ENCODE measurements at places on chromosomes 2 and 18.

DNA sequence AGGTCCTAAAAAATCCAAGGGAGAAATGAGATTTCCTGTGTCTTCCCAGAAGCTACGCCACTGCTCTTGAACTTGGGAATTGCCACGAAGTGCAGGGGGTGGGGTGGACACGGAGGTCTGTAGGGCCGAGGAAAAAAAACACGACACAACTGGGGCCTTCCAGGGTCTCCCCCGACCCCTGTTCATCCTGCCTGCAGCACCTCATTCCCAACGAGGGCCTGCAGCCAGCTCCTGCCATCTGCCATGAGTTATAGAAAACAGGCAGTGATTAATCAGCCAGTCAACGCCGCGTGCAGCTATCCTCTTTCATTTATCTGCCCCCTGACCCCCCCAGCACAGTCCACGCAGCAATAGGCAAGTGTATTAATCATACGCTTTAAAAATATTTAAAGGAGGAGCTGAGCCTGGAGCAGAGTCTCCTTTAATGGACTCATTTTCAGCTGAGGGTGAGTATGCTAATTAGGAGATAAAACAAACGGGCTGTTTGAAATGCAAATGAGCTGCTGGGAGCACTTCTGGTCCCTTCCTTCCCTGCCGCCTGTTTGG lies 209.9 kb downstream of the TFCP2L1 start:
- no peak for DNase-seq
- peaks cover 20% of the 10 kb centered on the region for H3K27me3 ChIP-seq
- no peak overlapping the region for H3K27ac ChIP-seq
- H3K36me3 ChIP-seq: no peaks in the 10 kb centered on the region

DNA sequence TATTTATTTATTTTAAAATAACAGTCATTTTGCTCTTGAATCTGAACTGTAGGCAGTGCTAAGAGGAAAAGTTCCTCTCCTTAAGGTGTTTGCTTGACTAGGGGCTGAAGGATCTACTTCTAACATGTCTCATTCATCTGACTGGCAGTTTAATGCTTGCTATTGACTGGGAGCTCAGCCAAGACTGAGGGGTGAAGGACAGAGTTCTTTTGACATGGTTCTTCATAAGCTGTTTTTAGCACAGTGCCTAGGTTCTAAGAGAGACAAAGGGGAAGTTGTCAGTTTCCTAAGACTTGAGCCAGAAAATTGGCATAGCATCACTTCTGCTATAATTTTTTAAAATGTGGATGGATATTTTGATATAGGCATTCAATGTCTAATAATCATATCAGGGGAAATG lies 73.0 kb downstream of the COMMD1 start:
- peaks cover 10% of the 10 kb centered on the region for H3K4me1 ChIP-seq
- H3K4me3 ChIP-seq: no peak overlapping the region
- H3K27ac ChIP-seq: no peak overlapping the region
- peaks cover 3% of the 10 kb centered on the region for H3K36me3 ChIP-seq

DNA sequence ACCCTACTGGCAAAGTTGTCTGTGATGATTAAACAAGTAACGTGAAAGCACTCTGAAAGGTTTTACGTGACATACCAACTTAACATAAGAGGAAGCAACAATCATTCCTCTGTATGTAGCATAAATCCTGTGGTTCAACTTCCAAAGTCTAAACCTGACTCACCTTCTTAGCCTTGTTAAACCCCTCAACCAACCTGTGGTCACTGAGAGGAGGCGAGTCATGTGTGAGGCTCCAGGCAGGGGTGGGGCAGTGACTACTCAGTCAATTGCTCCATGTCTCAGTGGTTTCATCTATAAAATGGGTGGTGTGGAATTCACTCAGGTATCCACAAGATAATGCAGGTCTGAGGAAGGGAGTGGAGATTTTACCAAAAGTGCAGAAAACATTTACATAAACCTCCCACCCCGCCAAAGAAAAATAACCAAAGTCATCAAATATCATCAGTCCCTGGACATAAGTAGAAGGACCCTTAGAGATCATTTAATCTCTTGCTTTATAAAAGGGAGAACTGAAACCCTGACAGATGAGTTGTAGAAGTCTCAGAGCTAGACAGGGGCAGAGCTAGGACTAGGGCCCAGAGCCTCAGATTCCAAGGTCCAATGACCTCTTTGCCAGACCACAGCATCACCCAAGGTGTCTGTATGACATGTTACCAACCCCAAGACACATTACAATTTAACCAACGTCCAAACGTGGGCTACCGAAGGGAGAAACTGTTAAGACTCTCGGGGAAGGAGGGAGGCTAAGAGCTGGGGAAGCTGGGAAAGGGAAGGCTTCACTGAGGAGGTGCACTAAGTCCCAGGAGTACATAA lies 3.7 kb upstream of the PCBP1 start:
- no peaks in the 10 kb centered on the region for H3K27me3 ChIP-seq
- H3K4me1 ChIP-seq: peaks cover 59% of the 10 kb centered on the region
- peak overlapping the region; percentile 16 for H3K4me3 ChIP-seq
- H3K27ac ChIP-seq: peak overlapping the region; percentile 93

DNA sequence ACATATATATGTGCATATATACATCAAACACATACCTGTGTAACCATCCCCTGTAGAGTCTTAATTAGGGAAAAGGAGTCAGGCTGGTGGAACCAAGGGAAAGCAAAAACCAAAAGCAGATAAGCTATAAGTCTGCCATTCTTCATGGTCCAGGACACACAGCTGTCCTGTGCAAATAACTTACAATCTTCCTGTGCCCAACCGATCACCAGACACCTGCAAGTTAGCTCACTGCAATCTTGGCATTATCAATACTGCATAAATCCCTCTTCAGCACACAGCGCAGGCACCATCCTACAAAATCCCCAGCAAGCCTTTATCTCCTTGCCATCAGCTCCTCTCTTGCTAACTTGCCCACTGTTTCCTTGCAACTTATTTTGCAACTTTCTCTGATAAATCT lies 60.8 kb upstream of the DYNAP start:
- H3K27ac ChIP-seq: no peak overlapping the region
- no peaks in the 10 kb centered on the region for H3K4me1 ChIP-seq
- H3K36me3 ChIP-seq: no peaks in the 10 kb centered on the region
- no peak overlapping the region for H3K4me3 ChIP-seq
- no peak for DNase-seq

DNA sequence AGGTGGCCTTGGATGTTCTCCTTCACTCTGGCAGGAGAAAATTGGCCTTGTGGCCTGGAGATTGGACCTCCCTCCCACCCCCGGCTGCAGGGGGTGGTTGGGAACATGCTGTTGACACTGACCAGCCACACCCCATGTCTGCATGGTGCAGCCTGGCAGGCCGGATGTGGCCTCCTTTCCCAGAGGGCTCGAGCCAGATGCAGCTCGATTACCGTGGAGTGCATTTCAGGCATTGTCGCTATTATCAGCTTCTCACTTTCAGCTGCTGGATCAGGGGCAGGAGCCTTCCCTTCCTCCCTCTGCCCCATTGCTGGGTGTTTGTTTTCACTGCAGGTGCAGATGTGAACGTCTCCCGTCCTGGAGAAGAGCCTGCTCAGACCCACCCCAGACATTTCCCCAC lies 211.0 kb upstream of the SIX2 start:
- no peaks in the 10 kb centered on the region for H3K4me1 ChIP-seq
- H3K27ac ChIP-seq: no peak overlapping the region
- no peak overlapping the region for H3K4me3 ChIP-seq

- H3K27ac ChIP-seq: no peak overlapping the region
- H3K4me1 ChIP-seq: no peaks in the 10 kb centered on the region
- no peak for DNase-seq
- H3K27me3 ChIP-seq: peaks cover 48% of the 10 kb centered on the region
These were observed 53.3 kb downstream of the IRS1 start for GRCh38 chr2:226746196-226746800.

- H3K4me1 ChIP-seq: peaks cover 11% of the 10 kb centered on the region
- no peaks in the 10 kb centered on the region for H3K27me3 ChIP-seq
- no peak for DNase-seq
- no peak overlapping the region for H3K27ac ChIP-seq
These were observed 41.7 kb downstream of the AGAP1 start for GRCh38 chr2:235535423-235536130.

- no peaks in the 10 kb centered on the region for H3K27me3 ChIP-seq
- no peak for DNase-seq
- H3K27ac ChIP-seq: no peak overlapping the region
- no peak overlapping the region for H3K4me3 ChIP-seq
- peaks cover 24% of the 10 kb centered on the region for H3K4me1 ChIP-seq
- H3K36me3 ChIP-seq: peaks cover 5% of the 10 kb centered on the region
These were observed 1.8 kb upstream of the IAH1 start for GRCh38 chr2:9472511-9472910.

DNA sequence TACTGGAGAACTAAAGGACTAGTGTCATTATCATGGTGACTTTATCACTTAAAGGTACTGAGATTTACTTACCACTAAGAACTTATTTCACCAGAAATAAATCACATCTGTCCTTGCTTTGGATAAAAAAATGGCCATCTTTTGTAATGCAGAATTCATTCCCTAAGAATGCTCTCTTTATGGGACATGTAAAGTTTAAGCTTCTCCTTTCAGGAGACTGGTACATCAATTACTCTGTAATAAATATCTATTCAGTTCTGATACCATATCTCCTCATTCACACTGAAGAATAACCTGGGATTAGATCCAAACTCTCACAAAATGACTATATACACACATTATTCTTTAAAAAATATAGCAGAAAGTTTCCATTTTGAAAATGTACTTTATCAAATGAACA lies 24.4 kb downstream of the TMEM163 start:
- no peak for DNase-seq
- no peak overlapping the region for H3K27ac ChIP-seq
- peaks cover 27% of the 10 kb centered on the region for H3K27me3 ChIP-seq

GRCh38 chr2:118945881-118946280 lies 3.9 kb downstream of the MARCO start:
- H3K4me1 ChIP-seq: no peaks in the 10 kb centered on the region
- no peak overlapping the region for H3K27ac ChIP-seq
- no peak overlapping the region for H3K4me3 ChIP-seq
- peaks cover 19% of the 10 kb centered on the region for H3K27me3 ChIP-seq

DNA sequence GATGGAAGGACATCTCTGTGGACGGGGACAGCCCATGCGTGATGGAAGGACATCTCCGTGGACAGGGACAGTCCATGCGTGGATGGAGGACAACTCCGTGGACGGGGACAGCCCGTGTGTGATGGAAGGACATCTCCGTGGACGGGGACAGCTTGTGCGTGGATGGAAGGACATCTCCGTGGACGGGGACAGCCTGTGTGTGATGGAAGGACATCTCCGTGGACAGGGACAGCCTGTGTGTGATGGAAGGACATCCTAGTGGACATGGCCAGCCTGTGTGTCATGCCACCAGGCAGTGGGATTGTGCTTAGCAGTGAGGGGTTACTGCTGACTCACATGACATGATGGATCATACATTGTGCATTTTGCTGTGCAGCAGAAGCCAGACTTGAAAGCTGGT lies 30.0 kb upstream of the NFATC1 start:
- H3K27ac ChIP-seq: no peak overlapping the region
- H3K4me3 ChIP-seq: no peak overlapping the region
- H3K4me1 ChIP-seq: peaks cover 15% of the 10 kb centered on the region

DNA sequence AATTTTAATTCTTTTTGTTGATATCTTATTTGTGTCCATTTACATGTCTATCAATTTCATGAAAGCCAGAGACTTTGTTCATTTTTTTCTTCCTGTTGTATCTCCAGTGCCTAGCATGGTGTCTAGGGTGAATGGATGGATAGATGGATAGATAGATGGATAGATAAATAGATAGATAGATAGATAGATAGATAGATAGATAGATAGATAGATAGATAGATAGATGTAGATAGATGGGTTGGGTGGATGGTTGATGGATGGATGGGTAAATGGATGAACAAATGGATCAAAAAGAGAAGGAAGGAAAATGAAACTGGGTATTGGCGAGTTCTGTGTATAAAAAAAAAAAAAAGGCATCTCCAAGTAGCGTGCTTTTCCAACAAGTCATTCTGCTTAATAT lies 120.5 kb downstream of the FAM124B start:
- H3K4me1 ChIP-seq: no peaks in the 10 kb centered on the region
- H3K36me3 ChIP-seq: peaks cover 3% of the 10 kb centered on the region
- H3K4me3 ChIP-seq: no peak overlapping the region

- H3K4me3 ChIP-seq: no peak overlapping the region
- H3K4me1 ChIP-seq: peaks cover 11% of the 10 kb centered on the region
- H3K27ac ChIP-seq: no peak overlapping the region
- DNase-seq: no peak
These were observed 32.7 kb upstream of the FHL2 start for GRCh38 chr2:105431367-105432043.

DNA sequence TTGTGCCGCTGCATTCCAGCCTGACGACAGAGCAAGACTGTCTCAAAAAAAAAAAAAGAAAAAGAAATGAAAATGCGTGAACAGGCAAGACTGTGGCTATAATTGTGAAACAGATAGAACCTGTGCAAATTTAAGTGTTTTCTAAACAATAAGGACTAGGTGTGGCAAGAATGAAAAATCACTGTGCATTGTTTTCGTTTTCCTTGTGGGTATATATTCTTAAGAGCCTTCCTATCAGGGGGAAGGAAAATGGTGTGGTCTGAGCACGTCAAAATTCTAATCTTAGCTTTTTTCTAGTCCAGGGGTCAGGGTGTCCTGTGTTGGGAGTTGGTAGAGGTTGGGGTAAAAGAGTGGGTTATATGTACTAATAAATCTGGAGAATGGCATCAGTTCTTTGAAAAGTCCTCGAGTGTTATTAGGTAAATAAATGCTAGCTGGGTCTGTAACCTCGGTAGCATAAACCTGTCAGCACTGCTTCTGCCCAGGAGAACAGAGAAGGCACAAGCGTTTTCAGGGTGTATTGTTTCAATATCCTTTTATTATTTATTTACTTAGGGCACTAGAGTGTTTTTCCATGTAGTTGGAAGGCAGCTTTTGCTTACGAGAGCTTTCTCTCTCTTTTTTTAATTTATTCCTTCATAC lies 11.6 kb downstream of the ATP6V1C2 start:
- H3K36me3 ChIP-seq: no peaks in the 10 kb centered on the region
- no peaks in the 10 kb centered on the region for H3K4me1 ChIP-seq
- no peak overlapping the region for H3K4me3 ChIP-seq
- H3K27ac ChIP-seq: no peak overlapping the region
- H3K27me3 ChIP-seq: no peaks in the 10 kb centered on the region
- DNase-seq: no peak

DNA sequence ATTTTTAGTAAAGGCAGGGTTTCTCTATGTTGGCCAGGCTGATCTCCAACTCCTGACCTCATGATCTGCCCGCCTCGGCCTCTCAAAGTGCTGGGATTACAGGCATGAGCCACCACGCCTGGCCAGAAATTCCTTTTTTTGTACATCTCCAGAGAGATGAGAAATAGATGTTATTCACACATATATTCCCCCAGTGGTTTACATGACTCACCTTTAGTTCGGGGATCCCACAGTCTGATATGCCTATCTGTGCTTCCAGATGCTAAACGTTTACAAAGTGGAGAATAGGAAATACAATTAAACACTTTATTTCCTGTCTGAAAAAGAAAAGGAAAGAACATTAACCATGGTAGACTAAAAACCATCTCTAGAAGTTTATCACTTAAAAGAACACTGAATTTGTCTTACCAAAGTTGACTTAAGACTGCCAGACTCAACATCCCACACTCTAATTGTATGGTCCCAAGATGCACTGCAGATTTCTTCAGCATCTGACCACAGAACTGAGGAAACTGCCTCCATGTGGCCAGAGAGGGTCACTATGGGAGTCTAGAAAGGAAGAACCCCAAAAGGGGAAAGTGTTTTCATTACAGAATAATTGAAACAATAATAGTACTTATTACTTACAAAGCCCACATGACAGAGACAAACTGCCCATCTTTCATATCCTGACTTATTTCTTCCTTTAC lies 12.6 kb upstream of the ICA1L start:
- no peak overlapping the region for H3K27ac ChIP-seq
- no peak for DNase-seq
- H3K4me1 ChIP-seq: no peaks in the 10 kb centered on the region

- no peak for DNase-seq
- no peaks in the 10 kb centered on the region for H3K4me1 ChIP-seq
- no peak overlapping the region for H3K4me3 ChIP-seq
- no peaks in the 10 kb centered on the region for H3K36me3 ChIP-seq
- peaks cover 37% of the 10 kb centered on the region for H3K27me3 ChIP-seq
These were observed 175.0 kb upstream of the PARD3B start for GRCh38 chr2:204370172-204370718.

Data from central memory CD8-positive, alpha-beta T cell (primary cell).